NCI-H187 treated with DMSO at 0.1 percent for 48 hours (cell line): ENCODE measurements at places on chromosomes 7 and 10.
A peak's percentile ranks its signal among the peaks of the same experiment; 100 is the strongest.

DNA sequence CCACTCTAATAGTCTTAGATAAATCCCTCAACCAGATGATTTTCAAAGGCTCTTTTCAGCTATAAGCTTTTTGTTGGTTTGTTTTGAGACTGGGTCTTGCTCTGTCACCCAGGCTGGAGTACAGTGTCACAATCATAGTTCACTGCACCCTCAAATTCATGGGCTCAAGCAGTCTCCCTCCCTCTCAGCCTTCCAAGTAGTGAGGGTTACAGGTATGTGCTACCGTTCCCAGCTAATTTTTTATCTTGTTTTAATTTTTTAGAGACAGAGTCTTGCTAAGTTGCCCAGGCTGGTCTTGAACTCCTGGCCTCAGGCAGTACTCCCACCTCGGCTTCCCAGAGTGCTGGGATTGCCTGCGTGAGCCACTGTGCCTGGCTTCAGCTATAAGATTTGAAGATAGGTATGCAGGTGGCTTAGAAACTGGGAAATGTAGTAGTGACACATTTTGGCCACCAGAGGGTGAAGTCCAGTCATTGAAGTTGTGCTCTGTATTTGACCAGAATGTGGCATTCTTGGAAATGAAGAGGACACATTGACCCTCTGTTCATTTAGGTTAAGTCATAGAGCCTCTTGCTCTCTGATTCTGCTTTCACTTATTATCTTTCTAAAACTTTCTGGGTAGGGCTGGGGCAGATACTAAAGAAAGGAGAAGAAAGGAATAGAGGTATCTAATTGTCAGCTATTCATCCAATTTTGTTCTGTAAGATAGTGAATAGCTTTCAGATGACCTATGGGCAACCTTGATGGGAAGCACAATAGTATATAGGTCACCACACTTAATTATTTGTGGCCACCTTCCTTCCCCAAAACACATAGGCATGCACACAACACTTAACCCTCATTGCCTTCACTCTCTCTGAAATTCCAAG, 36.0 kb downstream of the R3HCC1L start:
- DNase-seq, result no peak

GRCh38 chr10:78231939-78232338, 198.3 kb downstream of the RPS24 start:
- no peak for DNase-seq

DNA sequence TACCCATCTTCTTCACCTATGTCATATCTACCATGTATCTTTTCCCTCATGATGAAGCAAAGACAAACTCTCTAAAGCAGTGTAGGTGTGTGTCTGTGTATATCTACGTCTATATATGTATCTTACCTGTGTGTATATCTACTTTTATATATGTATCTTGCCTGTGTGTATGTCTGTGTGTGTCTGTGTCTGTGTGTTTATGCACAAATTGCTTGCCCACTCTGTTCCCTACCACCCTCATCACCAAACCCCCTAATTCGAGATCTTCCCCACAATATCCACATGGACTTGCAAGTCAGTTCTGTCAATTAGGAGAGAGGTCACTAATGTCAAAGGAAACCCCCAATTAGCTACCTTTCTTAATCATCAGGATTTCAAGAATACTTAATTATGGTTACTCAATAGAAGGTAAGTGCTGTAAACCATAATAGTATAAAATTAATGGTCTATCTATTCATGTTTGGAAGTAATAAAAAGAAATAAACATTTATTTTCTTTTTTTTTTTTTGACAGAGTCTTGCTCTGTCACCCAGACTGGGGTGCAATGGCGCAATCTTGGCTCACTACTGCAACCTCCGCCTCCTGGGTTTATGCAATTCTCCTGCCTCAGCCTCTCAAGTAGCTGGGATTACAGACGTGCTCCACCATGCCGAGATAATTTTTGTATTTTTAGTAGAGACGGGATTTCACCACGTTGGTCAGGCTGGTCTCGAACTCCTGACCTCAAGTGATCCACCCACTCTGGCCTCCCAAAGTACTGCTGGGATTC, 43.6 kb downstream of the ANKRD61 start:
- no peak for DNase-seq

- DNase-seq, result no peak
Observed at GRCh38 chr7:5361446-5362127, 62.0 kb downstream of the TNRC18 start.

DNA sequence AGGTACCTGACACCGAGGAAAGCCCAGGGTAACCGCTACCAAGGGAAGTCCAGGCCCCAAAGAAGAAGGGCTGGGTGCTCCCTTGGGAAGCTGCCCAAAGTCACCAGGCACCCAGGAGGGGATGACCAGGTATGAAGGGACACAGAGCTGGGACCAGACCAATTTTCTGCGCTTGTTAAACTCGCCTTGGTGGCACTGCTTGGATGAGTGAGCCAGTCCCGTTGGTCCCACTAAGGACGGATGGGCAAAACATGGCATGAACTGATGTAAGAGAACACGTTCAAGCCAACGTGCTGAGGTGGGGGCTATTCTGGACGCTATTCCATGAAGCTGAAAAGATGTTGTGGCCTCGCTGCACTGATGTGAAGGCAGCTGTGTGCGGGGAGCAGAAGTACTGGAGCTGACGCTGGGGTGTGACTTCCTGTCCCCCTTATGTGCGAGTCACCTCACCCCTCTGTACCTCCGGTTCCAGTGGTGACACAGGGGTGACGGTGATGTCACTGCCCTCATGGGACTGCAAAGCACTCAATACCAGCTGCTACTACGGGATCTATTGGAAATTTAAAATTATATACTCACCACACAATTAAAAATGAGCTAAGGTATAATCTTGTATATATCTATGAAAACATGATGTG, 73.6 kb downstream of the COBL start:
- no peak for DNase-seq

- DNase-seq, result no peak
Observed at GRCh38 chr10:8361510-8361844, 307.0 kb downstream of the GATA3 start.

DNA sequence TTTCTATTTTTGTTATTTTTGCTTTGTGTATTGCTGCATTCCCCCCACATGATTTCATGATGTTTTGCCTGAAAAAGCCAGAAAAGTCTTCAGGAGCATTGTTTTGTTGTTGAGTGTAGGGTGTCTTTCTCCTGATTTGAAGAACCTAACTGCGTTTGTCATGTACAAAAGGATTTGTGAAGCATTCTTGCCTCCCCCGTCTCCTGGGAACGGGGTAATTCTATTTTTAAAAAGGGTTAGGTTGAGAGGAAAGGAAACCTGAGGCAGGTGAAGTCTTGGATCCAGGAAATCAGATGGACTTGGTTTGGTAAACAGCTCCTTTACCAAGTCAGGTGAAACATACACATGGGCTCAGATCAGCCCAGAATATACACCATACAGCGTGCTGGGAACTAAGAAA, 26.0 kb upstream of the BTBD16 start:
- DNase-seq, result no peak

GRCh38 chr7:12578930-12579640, 8.6 kb downstream of the SCIN start:
- DNase-seq, result no peak

GRCh38 chr7:44189286-44189992, at the start of gene GCK:
GCK (minus strand) TSS chr7:44189439; CDS start chr7:44188953, 486 bp downstream.
- DNase-seq, result peak; percentile 63
